ENCODE measurements at places on chromosomes 2 and 18.

DNA sequence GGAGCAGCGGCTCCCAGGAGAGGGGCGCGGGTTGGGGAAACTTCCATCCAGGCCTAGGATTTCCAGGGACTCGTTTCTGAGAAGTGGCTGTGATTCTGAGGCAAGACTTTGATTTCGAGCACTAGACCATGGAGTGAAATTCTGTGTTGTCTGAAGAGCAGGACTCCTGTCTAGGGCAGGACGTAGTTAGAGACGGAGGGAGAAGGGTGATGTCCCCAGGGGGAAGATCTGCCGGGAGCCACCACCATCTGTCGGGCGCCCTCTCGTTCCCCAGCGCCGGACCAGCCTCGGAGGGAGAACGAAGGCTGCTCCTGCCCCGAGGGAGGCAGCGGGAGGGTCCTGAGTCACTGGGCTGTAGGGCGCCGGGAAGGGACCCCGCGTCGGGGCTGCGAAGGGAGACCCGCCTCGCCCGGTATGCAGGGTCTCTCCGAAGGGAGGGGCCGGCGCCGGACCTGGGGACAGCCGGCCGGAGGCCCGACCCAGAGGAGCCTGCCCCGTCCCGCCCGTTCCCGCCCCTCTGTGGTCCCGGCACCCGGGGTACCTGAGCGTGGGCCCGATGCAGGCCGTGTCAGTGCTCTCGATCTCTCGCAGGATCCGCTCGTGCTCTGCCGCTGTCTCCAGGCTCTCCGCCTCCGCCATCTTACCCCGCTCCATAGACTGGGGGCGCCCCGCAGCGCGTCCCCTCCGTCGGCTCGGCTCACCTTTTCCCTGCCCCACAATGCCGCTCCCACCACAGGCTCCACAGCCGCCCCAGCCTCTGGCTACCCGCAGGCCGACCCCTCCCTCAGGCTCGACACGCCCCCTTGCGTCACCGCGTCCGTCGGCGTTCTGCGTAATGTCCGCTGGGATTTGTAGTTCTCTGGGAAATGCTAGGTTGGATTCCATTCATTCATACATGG lies at the start of gene EXOC6B:
EXOC6B (minus strand) TSS at position 777 of the 899 bp plus-strand sequence.
- DNase-seq = peak; percentile 96

- DNase-seq = no peak
Observed at GRCh38 chr2:16637304-16637703, 28.3 kb downstream of the CYRIA start.

GRCh38 chr2:53964987-53965687 lies 5.7 kb downstream of the PSME4 start:
- DNase-seq = no peak

GRCh38 chr2:128341621-128342020 lies 23.0 kb upstream of the HS6ST1 start:
- no peak for DNase-seq

DNA sequence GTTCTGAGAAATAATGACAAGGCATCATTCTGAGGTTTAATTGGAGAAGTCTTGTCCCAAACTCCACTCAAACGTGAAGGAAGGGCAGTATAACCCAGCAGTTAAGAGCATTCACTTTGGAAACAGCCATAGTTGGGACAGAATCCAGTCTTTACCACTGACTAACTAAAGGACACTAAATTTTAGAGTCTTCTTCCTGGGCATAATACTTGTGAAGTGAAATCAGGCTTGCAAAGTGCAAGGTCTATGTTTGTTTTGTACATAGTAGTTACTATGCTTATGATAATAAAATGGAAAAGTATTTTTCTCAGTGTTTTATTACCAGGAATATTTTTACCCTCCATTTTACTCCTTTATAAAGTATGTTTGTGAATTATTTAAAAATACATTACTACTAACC lies 748.2 kb upstream of the ID2 start:
- no peak for DNase-seq

- DNase-seq = no peak
Observed at GRCh38 chr18:74790451-74790850, 192.8 kb downstream of the ZNF407 start.

GRCh38 chr18:23640052-23640451 lies 22.7 kb downstream of the ANKRD29 start:
- no peak for DNase-seq

DNA sequence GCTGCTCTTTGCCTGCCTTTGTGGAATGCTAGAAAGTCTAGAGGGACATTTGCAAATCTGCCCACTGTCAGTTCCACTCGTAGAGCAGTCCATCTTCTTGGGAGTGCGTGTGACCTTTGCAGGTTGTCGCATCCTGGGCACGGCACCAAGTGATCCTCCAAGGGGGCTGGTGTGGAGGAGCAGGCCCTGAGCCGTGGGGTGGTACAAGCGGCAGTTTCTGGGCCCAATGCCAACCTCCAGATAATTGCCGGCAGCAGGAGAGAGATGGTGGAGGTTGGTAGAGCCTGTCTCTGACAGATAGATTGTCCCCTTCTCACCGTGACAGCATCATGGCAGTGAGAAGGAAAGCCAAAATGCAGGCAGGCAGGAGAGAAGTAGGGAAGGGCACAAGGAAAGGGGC lies 150.7 kb upstream of the SLC14A2 start:
- no peak for DNase-seq

DNA sequence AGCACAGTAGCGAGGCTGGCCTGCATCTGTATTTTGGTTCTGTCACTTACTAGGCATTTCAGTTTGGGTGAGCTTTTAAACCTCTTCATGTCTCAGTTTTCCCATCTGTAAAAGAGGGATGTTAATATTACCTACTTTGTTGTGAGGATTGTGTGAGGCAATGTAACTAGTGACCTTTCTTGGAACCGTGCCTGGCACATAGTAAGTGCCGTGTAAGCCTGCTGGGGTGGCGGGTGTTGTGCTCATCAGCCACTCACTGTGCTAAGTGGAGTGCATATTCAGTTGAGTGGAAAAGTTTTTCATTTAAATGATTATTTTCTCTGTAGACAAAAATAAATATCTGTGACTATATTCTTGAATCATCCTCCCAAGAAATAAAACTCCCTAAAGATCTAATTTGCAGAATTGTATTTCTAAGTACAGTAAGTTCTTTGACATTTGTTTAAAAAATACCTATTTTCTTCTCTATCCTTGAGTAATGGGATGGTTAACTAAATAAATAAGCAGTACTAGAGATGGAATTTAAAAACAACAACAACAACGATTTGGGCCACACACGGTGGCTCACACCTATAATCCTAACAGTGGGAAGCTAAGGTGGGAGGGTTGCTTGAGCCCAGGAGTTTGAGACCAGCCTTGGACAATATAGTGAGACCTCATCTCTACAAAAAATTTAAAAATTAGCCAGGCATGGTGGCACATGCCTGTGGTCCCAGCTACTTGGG lies 56.7 kb downstream of the MALT1 start:
- DNase-seq = no peak

- DNase-seq = no peak
Observed at GRCh38 chr2:218125095-218125494, 733 bp upstream of the CXCR2 start.

DNA sequence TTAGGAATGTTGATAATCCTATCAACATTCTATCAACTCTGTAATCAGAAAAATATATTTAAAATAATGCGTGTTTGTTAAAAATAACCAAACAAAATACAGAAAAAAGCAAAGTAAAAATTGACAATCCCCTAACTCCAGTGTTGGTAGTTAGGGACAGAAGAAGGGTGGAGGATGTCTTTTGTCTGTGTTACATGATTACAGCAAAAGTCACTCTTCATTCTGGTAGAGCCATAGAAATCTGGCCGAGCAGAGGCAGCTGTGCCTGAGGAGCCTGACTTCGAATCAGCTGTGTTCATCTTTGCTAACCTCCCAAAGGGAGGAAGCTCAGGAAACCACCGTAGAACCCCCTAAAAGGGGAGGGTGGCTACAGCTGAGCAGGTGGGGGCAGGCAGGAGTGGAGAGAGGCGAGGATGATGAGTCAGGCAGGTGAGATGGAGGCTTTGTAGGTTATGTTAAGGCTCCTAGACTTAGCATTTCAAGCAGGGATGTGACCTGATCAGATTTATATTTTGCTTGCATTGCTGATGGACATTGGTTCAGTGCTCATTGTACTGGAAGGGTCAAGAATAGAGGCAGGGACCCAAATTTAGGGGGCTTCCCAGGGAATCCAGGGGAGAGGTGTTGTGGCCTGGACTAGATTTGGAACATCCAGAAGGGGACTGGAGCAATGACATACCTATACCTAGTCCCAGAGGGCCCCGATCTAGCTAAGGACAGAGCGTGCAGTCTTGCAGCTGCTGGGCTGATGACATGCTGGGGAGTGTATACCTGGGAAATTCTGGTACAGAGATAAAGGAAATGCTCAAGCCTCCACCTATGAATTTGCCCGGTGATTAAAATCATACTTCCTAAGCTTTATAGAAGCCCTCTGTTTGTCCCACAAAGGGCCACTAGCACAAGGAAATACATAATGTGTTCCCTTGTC lies 95.7 kb downstream of the NEDD4L start:
- DNase-seq = no peak

- no peak for DNase-seq
Observed at GRCh38 chr2:133574620-133575019, 6.4 kb upstream of the NCKAP5 start.

DNA sequence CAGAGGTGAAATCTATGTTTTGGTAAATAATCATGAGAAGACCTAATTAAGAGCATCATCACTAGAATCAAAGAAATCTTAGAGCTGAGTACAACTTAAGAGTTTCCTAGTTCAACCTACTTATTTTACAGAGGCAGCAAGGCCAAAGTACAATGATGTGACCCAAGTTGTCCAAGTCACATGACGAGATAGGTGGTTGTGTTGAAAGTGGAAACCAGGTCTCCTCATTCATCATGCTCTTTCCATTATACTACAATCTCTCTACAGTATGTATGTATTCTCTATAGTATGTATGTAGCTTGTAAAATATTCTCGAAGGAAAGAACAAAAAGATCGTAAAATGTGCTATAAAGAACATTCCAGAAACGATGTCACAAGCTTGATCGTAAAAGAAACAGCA lies 895.0 kb upstream of the FSHR start:
- DNase-seq = no peak

- peak; percentile 72 for DNase-seq
Observed at GRCh38 chr2:212451786-212452231, 86.8 kb downstream of the ERBB4 start.

DNA sequence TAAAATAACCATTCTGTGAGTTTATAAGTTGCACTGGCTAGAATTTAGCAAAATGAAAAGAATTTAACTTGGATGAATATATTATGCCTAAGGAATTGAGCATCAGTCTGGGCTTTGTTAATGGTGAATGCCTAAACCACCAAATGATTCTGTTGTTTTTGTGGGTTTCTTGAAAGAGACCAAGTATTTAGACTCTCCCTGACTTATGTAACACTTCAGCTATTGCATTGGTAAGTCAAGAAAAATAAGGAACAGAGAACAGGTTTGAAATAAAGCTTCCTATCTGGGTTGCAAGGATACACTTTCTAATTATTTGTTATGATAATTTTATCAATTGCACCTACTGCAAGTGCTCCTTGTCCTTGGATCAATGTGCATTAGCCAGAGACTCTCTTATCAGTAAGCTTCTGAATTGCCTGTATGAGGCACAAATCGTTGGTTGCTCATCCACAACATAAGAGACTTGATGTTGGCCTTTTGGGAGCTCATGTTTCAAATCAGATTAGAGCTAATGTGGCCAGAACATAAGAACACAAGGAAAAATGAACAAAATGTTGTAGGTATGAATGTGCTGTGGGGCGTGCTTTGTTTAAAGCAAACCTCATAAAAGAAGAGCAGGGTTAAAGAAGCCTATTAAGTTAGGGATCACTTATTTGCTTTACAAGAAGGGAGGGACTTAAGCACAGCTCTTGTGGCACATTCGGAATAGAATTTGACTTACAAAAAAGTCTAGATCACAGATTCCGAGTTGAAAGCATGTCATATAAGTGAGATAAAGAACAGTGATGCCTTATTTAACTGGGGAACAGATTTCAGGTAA lies 37.2 kb downstream of the PRKCE start:
- DNase-seq = peak; percentile 13

DNA sequence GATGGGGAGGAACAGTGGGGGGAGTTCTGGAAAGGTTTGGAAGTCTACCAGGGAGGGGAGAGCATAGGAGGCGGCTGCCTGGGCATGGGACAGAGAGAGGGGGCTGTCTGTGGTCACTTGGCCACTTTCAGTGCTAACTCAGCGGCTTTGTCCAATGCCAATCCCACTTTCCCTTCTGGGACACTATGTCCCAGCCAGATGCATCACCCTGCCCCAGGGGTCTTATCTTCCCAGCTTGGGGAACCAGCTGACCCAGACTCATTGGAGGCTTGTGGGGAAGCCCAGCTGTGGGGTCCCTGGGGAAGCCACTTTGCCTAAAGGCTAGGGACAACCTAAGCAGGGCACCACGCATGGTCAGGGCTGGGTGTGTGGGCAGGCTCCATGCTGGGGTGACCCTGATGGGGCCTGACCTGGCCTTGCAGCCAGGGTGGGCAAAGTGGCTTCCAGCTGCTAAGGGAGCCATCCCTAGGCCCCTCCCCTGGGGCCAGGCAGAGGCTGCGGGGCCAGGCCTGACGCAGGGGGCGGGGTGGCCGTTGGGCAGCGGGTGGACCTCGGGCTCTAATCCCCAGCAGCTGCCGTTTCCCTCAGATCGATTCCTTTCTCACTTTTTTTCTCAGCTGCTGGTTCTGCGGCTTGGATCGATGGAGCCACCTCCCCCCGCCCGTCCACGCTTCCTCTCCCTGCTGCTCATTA lies 1.6 kb upstream of the ASIC4 start:
- no peak for DNase-seq

- no peak for DNase-seq
Observed at GRCh38 chr2:129248198-129248597, 731.3 kb upstream of the RAB6C start.

DNA sequence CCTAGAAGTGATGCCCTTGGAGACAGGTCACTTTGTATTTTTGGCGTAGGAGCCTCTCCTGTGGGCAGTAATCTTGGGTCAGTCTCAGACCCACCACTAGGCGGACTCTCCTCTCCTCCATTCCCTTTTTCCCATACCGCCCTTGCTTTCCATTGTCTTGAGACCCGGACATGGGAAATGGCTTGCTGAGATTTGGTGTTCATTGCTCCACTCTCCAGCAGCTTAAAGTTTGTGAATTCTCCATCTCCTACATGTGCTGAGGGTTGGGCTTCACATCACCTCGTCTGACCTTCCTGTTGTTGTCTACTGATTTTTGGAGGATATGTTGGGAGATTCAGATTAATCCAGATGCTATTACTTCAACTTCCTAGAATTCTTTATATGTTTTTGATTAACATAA lies 159.2 kb upstream of the RAB12 start:
- no peak for DNase-seq

- DNase-seq = no peak
Observed at GRCh38 chr2:10415048-10415447, 33.1 kb downstream of the ODC1 start.

All from adipocyte (in vitro differentiated cells).